ENCODE measurements at places on chromosomes 4 and X.

- DNase-seq = peak; percentile 41
Measured at GRCh38 chr4:149709640-149710039, 106.0 kb downstream of the IQCM start.

- DNase-seq = no peak
Measured at GRCh38 chr4:94834501-94834900, 76.7 kb downstream of the BMPR1B start.

- no peak for DNase-seq
Measured at GRCh38 chr4:748461-748860, 42.8 kb downstream of the PCGF3 start.

DNA sequence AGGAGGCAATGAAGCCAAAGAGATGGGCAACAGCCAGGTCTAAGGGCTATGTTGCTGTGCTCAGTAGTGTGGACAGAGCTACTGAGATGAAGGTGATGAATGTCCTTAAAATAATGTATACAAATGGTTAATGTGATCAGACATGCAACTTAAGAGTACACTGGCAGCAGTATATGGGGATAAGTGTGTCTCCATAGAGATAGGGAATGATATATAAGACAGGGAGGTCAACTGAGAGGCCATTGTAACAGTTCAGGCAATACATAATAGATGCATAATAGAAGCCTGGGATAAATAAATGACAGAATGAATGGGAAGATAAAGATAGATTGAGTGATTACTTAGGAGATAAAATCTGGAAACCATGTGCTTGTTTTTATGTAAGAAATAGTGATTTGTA lies 250.0 kb downstream of the CFAP299 start:
- no peak for DNase-seq

DNA sequence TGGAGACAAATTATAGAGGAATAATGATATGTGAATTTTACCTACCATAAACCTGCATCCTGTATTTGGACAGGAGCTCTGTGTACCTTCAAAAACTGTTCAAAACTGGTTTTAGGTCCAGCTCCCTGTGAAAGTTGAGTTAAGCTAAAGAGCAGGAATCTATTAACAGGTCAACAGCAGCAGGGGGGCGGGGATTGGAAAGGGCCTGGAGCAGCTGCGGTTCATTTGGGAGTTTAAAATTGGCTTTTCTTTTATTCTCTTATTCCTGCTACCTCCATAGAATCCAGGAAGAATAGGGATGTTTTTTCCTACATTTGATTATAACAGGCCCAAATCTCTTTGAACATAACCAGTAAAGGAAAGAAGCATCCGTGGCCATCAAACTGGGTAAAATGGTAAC lies 23.8 kb downstream of the SHROOM3 start:
- peak; percentile 81 for DNase-seq

GRCh38 chrX:41906515-41907187 lies 16.7 kb downstream of the CASK start:
- peak; percentile 16 for DNase-seq

DNA sequence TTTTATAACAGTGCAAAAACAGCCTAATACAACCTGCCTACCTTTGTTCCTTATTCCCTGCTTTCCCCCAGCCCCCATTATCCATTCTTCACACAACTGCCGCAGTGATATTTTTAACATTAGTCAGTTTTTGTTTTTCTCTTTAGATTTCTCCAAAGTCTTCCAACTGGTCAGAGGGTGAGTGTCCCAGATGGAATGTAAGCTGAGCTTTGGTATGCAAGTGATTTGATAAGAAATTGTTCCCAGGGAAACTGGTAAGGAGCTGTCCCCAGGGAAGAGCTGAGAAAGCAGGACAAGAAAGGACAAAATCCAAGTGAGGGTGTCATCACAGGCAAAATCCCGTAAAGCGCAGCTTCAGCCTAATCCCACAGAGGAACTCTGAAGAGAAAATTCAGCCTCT lies 475.5 kb upstream of the ADGRL3 start:
- DNase-seq = peak; percentile 82

DNA sequence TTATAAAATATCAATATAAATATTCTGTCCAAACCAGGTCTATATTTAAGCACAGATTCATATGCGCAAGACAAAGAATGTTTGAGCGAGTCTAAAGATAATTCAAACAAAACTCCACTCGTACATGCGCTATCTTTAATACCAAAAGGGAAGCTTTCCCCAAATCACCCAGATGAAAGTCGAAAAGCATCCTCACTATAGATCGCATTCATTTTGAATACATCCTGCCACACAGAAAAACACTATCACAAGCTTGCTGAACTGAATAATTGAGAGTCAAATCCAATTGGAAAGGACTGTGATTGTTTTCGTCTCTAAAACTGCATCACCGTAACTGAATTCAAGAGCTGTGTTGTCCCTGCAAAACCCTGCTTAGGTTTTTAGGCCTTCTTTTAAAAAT lies 685 bp downstream of the TASL start:
- DNase-seq = no peak

DNA sequence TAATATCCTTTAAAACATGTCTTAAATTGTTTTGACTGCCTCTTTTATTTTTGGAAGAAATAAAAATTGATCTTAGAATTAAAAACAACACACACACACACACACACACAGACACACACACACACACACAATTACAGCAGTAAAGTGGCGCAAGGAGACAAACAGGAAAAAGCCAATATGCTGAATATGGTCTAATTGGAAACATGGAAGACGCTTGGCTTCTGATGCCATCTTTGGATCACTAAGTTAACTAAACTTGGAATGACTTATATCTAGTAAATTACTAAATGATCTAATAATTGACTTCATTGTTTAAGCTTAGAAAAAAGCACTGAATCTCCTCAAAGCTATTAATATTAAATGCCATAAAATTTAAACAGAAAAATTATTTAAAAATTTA lies 1093.4 kb downstream of the ADGRL3 start:
- no peak for DNase-seq

DNA sequence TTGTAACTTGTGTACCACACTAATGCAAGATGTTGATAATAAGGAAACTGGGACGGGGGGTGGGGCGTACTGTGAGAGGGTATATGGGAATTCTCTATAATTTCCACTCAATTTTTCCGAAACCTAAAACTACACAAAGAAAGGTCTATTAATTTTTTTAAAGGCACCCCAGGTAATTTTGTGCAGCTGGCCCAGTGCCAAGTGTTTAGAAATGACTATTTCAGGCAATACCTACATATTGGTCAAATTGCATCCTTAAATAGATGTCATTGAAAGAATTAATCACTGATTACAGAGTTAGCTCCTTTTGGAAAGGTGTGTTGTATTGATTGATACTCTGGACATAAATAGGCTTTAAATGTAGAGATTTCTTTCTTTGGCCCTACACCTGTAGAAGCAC lies 10.1 kb upstream of the MTMR1 start:
- no peak for DNase-seq

DNA sequence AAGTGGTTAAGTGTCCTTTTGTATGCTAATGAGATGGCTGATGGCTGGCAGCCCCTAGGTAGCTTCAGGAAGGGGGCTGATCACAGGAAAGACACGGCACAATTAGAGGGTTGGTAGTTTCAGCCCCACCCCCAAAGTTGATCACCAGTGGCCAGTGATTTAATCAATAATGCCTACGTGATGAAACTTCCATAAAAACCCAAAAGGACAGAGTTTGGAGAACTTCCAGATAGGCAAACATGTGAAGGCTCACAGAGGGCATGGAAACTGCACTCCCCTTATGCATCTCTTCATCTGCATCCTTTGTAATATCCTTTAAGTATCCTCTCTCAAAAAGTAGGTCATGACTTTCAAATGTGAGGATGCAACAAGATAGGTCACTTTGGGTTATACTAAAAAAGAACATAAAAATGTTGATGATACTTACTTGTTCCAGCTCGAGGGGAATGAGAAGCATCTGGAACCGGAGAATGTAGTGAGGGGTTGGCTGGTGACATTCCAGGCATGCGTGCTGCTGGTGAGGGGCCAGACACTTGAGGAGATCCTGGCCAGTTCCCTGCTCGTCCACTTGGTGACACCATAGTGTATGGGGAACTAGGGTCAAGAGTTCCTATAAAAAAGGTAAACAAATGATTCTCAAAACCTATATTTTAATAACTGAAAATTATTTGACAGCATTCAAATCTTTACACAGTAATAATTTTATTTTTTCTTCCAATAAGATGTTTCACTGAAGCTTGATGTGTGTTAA lies 16.7 kb upstream of the CXorf38 start:
- DNase-seq = peak; percentile 53

GRCh38 chr4:152643153-152644035 lies 36.4 kb downstream of the TMEM154 start:
- no peak for DNase-seq

GRCh38 chr4:1226144-1226481 lies 22.8 kb downstream of the CTBP1 start:
- DNase-seq = no peak
